Fibroblast of mammary gland (primary cell): ENCODE measurements at places on chromosomes 5 and 9.

- no peak for DNase-seq
These were observed 69.7 kb upstream of the RANBP3L start for GRCh38 chr5:36371366-36371765.

DNA sequence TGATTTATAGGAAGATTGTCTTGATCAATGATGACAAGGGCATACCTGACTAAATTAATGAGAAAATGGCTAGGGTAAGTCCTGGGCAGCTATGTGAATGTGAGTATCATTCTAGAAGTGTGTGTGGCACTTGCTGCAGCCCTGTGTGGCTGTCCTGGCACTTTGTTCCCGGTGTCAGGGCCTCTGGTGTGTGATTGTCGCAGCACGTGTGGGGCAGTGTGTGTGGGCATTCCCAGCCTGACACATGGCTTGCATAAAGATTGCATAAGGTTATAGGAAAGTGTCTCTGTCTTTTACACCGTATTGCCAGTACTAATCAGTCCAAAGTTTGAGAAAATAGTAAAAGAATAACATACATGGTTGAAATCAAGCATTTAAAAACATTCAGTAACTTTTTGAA is 74.4 kb downstream of the TRIO start:
- no peak for DNase-seq

- DNase-seq: no peak
These were observed 344.6 kb downstream of the GLIS3 start for GRCh38 chr9:3955305-3955687.

- no peak for DNase-seq
These were observed 170.5 kb downstream of the GABBR2 start for GRCh38 chr9:98538203-98538602.

DNA sequence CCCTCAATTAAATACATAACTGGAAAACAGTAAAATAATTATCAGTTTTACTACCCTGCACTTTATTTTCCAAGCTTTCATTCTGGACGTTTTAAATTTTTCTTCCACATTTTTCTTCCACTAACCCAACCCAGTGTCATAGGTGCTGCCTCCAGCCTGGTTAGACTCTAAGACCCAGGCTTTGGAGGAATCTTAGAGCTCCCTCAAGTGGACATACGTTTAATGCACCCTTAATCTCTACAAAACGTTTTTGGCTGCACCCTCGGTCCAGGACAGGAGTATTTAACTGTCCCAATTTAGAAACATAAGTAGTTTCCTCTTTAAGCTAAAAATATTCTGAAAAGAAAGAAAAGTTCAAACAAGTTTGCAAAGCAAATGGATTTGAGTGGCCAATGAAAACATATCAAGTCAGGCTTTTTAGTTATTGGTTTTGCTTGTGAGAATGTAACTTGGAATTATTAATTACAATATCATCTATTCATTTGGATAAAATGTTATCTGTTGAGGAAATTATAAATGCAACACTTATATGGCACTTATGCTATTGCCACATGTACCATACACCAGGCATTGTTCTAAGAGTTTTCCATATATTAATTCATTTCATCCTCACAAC is 38.9 kb downstream of the CDH6 start:
- peak; percentile 54 for DNase-seq

- DNase-seq: peak; percentile 50
These were observed 23.9 kb downstream of the GTF3C4 start for GRCh38 chr9:132694144-132694543.
